ENCODE measurements at places on chromosomes 12 and 14.

DNA sequence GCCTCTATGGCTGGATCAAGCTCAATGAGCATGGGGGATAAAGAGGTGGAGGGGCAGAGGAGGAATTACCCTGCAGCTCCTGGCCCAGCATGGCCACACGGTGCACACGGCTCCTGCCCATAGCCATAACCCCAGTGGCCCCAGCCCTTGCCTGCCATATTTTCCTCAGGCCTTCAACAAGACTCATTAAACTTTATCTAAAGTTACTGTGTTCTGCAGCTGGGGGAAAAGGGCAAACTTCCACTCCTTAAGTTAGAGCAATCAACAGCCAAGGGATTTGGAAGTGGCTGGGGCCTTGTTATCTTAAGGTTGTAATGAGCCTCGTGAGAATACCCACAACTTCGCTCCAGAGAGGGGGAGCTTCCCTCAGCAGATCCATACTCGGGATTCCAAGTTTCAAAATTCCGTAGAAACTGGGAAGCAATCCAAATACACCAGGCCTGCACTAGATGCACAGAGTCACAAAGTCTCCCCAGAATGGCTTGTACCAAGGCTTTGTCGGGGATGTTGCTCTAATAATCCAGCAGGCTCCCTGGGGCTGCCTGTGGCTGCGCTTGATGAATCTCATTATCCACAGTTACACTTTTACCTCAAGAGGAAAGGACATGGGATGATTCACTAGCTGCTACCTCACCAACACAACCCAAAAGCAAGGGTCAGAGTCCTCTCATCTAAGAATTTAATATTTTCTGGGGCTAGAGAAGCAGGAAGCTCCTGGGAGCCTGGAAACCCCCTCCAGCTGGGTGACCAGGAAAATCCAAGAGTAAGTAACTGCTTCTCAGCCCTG is 13.0 kb upstream of the OR6J1 start:
- DNase-seq: no peak

GRCh38 chr12:127640181-127640886 is 626.6 kb upstream of the TMEM132C start:
- no peak for DNase-seq

GRCh38 chr14:103767336-103767894 is 51.8 kb downstream of the ZFYVE21 start:
- DNase-seq: no peak

GRCh38 chr12:25051656-25052195 is 102.8 kb upstream of the BCAT1 start:
- DNase-seq: peak; percentile 61

- DNase-seq: no peak
These were observed 236.1 kb upstream of the NPAS3 start for GRCh38 chr14:32702562-32702961.

DNA sequence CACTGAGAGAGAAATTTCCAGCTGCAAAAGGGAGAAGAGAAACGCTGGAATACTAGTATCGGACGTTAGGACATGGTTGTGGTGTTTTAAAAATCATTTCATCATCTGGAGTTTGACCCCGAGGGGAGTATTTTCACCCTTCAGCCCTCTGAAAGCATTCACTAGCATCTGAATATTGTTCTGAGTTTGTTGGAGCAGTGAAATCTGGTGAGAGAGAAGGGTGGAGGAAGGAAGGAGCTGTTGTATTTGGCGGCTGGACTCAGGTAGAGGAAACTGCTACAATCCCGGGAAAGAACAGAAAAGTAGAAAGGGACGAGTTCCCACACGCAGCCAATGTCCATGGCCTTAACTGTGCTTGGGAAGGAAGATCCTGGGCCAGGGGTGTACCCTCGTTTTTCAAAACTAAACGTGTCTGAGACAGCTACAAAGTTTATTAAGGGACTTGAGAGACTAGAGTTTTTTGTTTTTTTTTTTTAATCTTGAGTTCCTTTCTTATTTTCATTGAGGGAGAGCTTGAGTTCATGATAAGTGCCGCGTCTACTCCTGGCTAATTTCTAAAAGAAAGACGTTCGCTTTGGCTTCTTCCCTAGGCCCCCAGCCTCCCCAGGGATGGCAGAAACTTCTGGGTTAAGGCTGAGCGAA is 896 bp upstream of the CDKN1B start:
- DNase-seq: peak; percentile 23

- DNase-seq: no peak
These were observed 72.1 kb downstream of the SPRING1 start for GRCh38 chr12:116665666-116666304.

GRCh38 chr12:113228394-113229028 is 7.2 kb downstream of the TPCN1 start:
- no peak for DNase-seq

GRCh38 chr12:88309546-88309945 is 167.4 kb downstream of the TMTC3 start:
- DNase-seq: no peak
